ENCODE measurements at places on chromosomes 1 and 21. TPM values are rescaled to one million over a fixed set of nuclear protein-coding genes. Genes with fewer than 3 reads are reported as not detected.

Gene OR2L2
- total RNA-seq: not detected

Gene ARHGEF16
- 8.6 TPM for total RNA-seq

Gene CELA3A
- total RNA-seq: not detected

Gene FBXO2
- 1.1 TPM for total RNA-seq

Gene OR2T2
- total RNA-seq: not detected

Gene TMCO4
- total RNA-seq: 9.5 TPM

Gene ACTL8
- not detected for total RNA-seq

Gene ORC1
- total RNA-seq: 17.1 TPM

Gene SH3BGR
- total RNA-seq: 2.7 TPM

Gene PRRX1
- total RNA-seq: 7.0 TPM

Gene RSRP1
- total RNA-seq: 40.3 TPM

Gene C8B
- not detected for total RNA-seq

Gene PCNT
- 18.5 TPM for total RNA-seq

Gene PADI2
- 9.3 TPM for total RNA-seq

Gene NUDT4B
- 15.6 TPM for total RNA-seq

Gene ATP5PB
- 228 TPM for total RNA-seq

Gene MORC3
- 8.8 TPM for total RNA-seq

Gene ZNF683
- not detected for total RNA-seq

Gene LMOD1
- total RNA-seq: 0.16 TPM

Gene IFNAR1
- 8.0 TPM for total RNA-seq

Gene TSPEAR
- not detected for total RNA-seq

Gene TENT5C
- total RNA-seq: not detected

Gene ITLN2
- not detected for total RNA-seq

Gene OR14K1
- total RNA-seq: not detected

Gene AADACL4
- not detected for total RNA-seq

Gene CYP4A11
- not detected for total RNA-seq

All from mesangial cell (primary cell).